SK-N-SH (cell line): ENCODE measurements at places on chromosomes 2 and 18.
A peak's percentile ranks its signal among the peaks of the same experiment; 100 is the strongest.

DNA sequence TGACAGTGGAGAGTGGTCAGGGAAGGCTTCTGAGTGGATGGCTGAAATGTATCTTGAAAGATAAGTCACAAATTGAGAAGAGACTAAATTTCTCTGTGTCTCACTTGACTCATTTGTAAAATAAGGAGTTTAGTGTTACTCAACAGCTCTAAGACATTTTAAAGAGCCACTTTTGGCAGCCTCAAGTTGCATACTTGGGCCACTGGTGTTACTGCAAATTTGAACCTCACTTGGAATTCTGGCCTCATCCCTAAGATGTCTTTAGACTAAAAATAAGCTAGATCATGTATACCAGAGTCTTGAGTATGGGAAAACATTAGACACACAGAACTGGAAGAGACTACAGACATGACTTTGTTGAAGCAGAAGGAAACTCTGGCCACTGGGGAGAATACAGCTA, 4.5 kb upstream of the MTLN start:
- no peak for DNase-seq

DNA sequence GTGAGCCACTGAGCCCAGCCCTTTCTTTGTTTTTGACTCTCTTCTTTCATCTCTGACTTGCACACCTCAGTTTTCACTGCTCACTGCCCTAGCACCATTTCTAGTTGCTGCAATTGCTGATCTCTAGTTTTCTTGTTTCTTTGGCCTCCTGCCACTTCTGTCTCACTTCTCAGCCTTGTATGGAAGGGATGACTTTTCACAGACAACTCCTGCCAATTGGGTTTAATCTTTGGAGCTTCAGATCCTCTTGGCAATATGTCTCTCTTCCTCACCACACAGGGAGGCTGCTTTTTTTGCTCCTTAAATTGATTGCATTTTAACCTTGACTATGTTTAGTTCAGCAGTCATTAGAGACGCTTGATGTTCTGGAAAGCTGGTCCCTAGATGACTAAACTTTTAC, 323.1 kb downstream of the CTNNA2 start:
- no peak for DNase-seq

- DNase-seq = peak; percentile 90
Measured at GRCh38 chr2:27086724-27087593, at the start of gene KHK. KHK (plus strand) TSS chr2:27086772; CDS start chr2:27087260, 488 bp downstream.

DNA sequence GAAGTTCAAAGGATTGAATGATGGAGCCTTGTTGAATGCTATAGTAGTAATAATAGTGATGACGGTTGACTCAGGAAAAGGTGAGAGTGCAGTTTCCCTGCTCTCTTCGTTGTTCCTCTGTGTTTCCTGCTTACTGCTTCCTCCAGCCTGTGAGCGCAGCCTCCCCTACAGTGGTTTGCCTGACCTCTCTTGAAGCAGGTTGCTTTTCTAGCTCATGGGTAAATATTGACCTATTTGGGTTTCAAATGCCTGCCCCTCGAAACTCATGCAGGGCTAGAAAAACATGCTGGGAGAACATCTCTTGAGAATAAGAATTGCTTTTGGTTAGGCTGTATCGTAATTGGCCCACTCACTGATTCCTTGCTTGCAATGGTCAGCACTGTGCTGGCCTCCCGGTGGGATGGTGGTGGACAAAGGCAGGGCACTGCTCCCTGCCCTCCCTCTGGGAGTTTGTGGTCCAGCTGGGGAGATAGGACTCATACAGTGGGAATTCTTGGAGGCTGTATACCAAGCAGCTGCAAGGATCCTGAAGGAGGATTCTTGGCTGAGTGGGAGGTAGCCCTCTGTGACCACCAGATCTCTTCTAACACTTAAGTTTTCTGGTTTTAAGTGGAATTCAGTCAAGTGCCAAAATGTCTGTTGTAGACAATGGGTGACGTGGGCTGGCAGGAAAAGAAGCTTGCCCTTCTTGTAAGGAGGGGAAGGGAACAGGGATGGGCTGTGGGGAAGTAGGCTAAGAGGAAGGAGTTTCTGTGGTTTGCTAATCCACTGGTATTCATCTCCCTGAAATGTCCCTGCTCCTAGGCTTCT, 5.4 kb upstream of the RNF181 start:
- no peak for DNase-seq

- no peak for DNase-seq
Measured at GRCh38 chr2:235843591-235844395, 324.4 kb downstream of the GBX2 start.

- no peak for DNase-seq
Measured at GRCh38 chr2:168431301-168432024, 24.6 kb upstream of the CERS6 start.
